ENCODE measurements at places on chromosomes 3 and 15. TPM values are rescaled to one million over a fixed set of nuclear protein-coding genes. Genes with fewer than 3 reads are reported as not detected.
A peak's percentile ranks its signal among the peaks of the same experiment; 100 is the strongest.

The EFCC1 gene
- total RNA-seq = 1.5 TPM

The CLDN11 gene
- 9.0 TPM for total RNA-seq

The SLCO2A1 gene
- total RNA-seq = 15.1 TPM

The GOLGA8N gene
- 3.3 TPM for total RNA-seq

GRCh38 chr15:44542596-44542995, 5.6 kb downstream of the EIF3J start:
- H3K27ac ChIP-seq = peak overlapping the region; percentile 31
- no peaks in the 10 kb centered on the region for H3K36me3 ChIP-seq
- no peak overlapping the region for H3K4me3 ChIP-seq
- H3K27me3 ChIP-seq = no peaks in the 10 kb centered on the region

- DNase-seq = no peak
- no peaks in the 10 kb centered on the region for H3K27me3 ChIP-seq
- no peaks in the 10 kb centered on the region for H3K36me3 ChIP-seq
- no peaks in the 10 kb centered on the region for H3K4me1 ChIP-seq
- no peak overlapping the region for H3K27ac ChIP-seq
Measured at GRCh38 chr3:66532160-66532587, 31.4 kb upstream of the LRIG1 start.

GRCh38 chr3:101273608-101274007, 46.8 kb downstream of the IMPG2 start:
- no peak overlapping the region for H3K27ac ChIP-seq
- no peak for DNase-seq
- no peak overlapping the region for H3K4me3 ChIP-seq
- H3K4me1 ChIP-seq = no peaks in the 10 kb centered on the region

DNA sequence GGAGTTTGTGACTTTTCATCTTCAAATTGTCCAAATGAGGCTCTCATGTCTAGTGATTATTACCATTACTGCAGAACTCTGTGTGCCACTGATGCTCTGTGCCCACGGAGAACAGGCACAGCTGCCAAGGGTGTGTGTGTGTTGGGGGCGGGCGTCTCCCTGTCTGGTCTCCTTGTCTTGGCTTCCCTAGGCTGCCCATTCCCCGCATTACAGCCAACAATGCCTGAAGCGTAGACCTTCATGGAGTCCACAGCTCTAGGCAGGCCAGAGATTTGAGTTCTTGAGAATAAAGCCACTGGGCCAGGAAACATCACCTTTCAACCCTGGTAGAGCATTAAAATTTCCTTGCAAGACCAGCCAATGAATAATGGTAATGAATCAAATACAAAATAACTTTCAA, 42.7 kb downstream of the CCNB2 start:
- H3K4me1 ChIP-seq = no peaks in the 10 kb centered on the region
- H3K27me3 ChIP-seq = no peaks in the 10 kb centered on the region
- no peak overlapping the region for H3K27ac ChIP-seq
- no peak overlapping the region for H3K4me3 ChIP-seq
- peaks cover 9% of the 10 kb centered on the region for H3K36me3 ChIP-seq
- no peak for DNase-seq

Measured in right atrium auricular region (tissue), 2 donors.